ENCODE measurements at places on chromosomes 4 and X.

DNA sequence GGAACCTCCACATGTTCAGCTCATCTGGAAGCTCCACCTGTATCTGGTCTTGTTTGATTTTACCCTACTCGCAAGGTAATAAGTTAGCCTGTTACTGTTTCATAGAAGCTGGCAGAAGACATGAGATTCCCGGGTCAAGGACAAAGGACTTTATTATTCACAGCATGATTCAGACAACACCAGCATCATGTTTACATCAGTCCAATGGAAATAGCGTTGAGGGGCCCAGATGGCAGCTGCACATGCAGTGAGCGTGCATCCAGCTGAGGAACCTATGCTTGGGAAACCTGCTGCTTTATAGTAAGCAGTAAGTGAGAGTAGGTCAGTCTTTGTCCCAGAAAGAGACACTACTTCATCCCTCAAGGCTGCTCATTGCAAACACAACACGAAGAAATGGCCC is 19.8 kb downstream of the TSPAN5 start:
- no peak for DNase-seq

DNA sequence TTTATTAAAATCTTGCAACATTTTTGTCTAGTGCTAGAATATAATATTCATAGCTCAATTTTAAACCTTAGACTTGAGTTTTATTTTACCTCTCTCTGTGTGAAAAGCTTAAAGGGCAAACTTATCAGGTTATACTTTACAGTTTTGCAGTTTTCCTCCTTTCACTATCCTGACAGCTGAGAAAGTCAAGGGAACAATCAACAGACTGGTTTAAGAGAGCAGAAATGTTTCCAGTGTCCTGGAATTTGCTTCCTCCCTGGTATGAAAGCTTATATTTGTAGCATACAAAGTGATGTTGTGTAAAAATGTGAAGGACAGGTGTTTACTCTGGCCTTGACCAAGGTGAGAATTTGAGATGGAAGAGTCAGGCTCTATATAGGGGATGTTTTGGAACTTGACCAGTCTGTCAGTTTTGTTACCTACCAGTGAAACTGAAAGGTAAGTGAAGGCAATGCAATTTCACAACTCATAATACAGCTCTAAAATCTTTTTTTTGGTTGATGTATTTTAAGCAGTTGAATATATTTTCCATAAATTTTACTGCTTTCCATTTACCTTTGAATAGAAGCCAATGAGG is 64.6 kb downstream of the FHIP1A start:
- DNase-seq, result no peak

- DNase-seq, result peak; percentile 74
Observed at GRCh38 chrX:131746491-131746968, 202.7 kb downstream of the OR13H1 start.

- no peak for DNase-seq
Observed at GRCh38 chrX:903116-903515, 272.5 kb downstream of the SHOX start.

- no peak for DNase-seq
Observed at GRCh38 chr4:24640366-24640765, 56.0 kb upstream of the DHX15 start.

DNA sequence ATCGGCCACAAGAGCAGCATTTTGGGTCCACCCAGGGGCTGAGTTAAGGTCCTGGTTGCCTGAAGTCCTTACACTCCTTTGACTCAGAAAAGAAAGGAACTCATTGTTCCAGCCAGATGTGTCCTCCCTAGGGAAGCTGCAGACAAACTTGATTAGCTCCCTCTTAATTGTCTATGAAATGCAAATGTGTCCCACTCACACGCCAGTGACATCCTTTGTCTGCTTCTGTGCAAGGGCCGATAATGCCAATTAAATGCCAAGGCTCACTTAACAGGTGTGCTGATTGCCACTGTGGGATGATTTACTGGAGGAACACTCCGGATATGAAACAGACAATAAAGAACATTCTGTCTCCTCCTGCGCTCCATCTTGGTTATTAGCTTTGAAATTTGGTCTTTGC is 332.9 kb upstream of the CPEB2 start:
- no peak for DNase-seq

- no peak for DNase-seq
Observed at GRCh38 chrX:152575331-152575730, 62.4 kb upstream of the GABRQ start.

- no peak for DNase-seq
Observed at GRCh38 chr4:33722800-33723516, 2521.4 kb downstream of the ARAP2 start.

DNA sequence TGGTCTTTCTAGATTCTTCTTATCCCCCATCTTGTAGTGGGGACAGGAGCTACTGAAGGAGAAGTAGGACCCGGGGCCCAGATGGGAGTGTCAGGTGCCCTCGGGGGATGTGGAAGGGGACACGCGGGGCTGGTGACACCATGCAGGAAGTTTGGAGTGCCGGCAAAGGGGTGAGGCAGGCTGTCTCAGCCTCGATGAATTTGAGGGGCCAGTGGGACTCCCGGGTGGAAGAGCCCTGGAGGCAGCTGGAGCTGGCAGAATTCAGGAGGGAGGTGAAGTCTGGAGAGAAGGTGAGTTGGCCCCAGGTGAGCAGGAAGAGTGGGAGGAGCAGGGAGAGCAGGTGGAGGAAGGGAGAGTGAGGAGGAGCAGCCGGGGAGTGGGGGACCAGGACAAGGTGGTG is 101.7 kb downstream of the CPZ start:
- no peak for DNase-seq

- no peak for DNase-seq
Observed at GRCh38 chr4:20543131-20543530, 157.1 kb upstream of the PACRGL start.

- DNase-seq, result no peak
Observed at GRCh38 chr4:37635155-37635554, 51.0 kb downstream of the RELL1 start.

GRCh38 chr4:69907151-69907550 is 23.7 kb upstream of the CSN1S1 start:
- no peak for DNase-seq

- no peak for DNase-seq
Observed at GRCh38 chr4:40300371-40301162, 34.6 kb upstream of the CHRNA9 start.

DNA sequence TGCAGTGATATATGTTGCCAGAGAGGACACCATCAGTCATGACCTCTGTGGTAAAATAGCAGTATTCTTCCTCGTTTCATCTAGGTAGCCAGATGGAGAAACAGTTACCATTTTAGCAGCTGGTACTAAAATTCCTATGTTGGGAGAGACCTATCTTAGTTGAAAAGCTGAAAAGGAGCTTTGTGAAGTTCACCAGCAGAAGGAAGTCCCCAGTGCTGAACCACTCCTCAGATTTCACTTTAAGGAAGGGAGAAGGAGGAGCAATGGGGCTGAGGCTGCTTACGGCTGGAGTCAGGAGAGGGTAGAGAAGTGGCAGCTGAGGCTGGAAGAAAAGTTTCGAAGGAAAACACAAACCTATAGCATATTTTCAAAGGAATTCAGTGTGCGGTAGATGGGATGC is 103.7 kb downstream of the ATXN3L start:
- DNase-seq, result no peak

GRCh38 chr4:6770581-6771228 is 11.8 kb upstream of the KIAA0232 start:
- DNase-seq, result no peak

- peak; percentile 6 for DNase-seq
Observed at GRCh38 chr4:183098019-183098722, 886 bp upstream of the WWC2 start.

DNA sequence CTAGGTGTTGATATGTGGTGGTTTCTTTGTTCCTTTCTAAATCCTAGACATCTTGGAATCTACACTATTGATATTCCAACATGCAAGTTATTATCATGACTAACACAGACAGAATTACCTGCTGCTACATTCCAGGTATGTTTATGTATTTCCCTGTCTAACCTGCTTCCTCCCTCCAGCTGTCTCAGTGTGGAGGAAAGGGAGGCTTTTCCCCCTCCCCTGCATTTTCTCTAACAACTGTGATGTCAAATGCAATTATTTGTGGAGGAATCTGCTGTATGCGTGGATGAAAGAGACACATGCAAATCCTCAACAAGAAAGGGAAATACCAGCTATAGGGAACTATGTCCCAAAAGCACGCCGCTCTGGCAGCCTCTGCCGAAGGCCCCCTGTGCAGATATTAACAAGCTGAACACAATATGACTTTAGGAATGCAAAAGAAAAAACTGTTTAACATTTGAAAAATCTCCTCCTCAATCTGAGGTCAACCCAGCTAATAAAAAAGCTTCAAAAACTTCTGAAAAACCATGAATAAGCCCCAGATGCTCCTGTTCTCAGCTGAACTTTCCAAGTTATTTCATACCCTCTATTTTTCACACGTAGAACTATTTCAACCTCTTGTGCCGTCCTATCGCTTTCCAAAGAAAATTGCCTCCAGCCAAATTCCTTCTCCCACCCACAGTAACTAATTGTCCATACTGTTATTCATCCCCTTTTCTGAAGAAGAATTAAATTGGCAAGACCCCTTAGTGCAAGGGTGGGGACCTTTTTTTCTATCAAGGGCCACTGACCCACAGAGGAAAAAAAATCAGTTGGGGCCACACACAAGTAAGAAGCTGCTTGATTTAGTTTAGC is 225.1 kb upstream of the GPC4 start:
- no peak for DNase-seq

DNA sequence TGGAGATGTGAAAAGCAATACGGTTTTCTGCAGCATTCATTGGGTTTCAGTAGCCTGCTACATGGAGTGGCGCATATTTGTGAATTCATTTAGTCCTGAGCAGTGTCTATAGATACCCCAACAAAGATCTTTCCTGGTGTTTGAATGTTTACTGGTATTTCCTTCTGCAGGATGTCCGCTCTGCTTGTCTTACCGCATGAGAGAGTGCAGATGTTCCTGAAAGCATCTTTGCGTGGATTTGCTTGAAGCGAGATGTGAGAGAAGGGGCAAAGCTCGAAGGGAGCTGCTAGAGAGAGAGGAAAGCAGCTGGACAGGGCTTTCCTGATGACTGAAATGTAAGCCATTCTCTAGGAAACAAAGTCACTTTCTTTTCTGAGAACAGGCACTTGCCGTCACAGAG is 40.9 kb upstream of the GYPA start:
- DNase-seq, result no peak

GRCh38 chr4:144288011-144288903 is 147.7 kb upstream of the GYPA start:
- DNase-seq, result no peak

- no peak for DNase-seq
Observed at GRCh38 chr4:33890841-33891240, 2353.5 kb downstream of the ARAP2 start.

DNA sequence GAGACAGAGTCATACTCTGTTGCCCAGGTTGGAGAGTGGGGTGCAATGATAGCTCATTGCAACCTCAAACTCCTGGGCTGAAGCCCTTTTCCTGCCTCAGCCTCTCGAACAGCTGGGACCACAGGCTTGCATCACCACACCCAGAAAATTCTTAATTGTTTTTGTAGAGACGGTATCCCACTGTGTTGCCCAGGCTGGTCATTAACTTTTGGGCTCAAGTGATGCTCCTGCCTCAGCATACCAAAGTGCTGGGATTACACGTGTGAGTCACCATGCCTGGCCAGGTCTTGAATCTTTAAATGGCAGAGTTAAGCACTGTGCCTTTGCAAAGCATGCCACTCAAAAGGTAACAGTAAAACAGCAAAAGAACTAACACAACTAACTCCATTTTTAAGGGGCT is 28.6 kb upstream of the BBS12 start:
- no peak for DNase-seq

DNA sequence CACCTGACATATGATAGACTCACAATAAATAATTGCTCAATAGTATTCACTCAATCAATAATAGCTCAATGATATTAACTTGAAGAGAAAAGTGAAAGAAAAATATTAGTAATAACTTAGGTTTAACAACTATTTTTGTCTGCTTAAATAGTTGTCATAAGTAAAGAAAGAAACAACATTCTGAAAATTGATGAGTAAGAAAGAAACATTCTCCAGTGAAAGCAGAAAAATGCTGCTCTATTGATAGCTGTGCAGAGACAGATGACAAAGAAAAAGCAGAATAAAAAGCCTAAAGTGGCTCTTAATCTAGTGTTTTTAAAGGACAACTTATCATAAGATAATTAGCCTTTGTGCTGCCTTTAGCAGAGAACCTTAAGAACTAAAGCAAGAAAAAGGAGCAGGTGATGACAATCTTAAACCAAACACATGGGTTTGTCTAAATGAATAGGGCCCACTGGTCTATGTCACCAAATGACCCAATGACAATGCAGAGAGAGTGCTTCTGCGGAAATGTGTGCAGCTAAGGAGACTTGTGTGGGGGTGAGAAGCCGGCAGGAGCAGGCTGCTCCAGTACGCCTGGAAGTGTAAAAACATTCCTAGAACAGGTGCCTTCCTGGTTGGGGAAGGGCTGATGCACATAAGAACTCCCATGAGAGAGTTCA is 13.2 kb downstream of the HS3ST1 start:
- DNase-seq, result no peak

DNA sequence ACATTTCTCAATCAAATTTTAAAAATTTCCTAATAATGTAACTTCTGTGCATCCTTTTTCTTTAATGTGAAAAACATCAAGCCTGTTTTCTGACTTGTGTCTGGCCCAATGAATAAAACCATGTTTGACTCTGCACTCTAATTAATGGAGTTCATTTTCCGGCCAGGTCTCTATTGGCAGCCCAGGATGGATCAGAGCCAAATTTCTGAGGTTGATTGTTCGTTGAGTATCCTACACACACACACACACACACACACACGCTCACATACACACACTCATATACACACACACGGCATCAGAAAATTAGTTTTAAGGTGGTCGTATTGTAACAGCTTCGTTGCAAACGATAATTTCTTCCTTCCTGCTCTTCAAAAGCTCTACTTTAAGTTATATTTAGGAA is 28.9 kb upstream of the TLL1 start:
- no peak for DNase-seq

DNA sequence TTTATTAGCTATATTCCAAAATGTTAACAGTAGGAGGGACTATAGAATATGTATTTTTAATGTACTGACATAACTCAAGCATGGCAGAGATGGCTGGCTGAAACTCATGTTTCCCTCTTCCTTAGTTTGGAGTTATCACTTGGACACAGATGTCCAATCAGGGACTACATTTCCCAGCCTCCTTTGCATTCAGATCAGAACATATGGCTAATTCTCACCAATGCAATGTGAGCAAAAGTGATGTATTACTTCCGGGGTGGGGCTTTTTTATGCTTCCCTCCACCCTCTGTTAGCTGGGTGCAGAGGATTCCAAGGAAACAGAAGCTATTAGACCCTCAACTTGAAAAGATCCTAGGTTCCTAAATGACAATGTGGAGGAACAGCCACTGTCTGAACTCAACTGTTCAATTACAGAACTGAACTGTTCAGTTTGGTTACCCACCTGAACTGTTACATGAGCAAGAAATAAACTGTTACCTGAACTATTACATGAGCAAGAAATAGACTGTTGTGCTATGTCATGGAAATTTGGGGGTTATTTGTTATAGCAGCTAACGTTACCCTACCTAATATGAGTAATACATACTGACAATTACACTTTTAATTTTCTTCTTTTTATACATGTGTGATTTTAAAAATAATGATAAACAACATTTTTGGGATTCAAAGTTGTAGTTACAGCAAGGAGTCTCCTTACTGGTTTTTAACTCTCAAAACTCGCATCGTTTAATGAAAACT is 29.6 kb upstream of the ERVMER34-1 start:
- no peak for DNase-seq

GRCh38 chr4:152635851-152636250 is 43.9 kb downstream of the TMEM154 start:
- DNase-seq, result no peak

GRCh38 chrX:100297728-100298127 is 112.3 kb downstream of the PCDH19 start:
- DNase-seq, result no peak

- DNase-seq, result no peak
Observed at GRCh38 chrX:86014421-86014820, 32.9 kb downstream of the CHM start.

Measured in activated gamma-delta T cell treated with Interleukin-2 at 50 U/mL for 16 hours (primary cell).